Activated naive CD4-positive, alpha-beta T cell treated with anti-CD3 and anti-CD28 coated beads for 36 hours (primary cell): ENCODE measurements at places on chromosomes 12 and 14. TPM values are rescaled to one million over a fixed set of nuclear protein-coding genes. Genes with fewer than 3 reads are reported as not detected.

GRCh38 chr12:98220636-98221035 lies 294.8 kb upstream of the TMPO start:
- no peak for DNase-seq
- H3K27me3 ChIP-seq: peaks cover 14% of the 10 kb centered on the region
- no peak overlapping the region for H3K27ac ChIP-seq

- no peak overlapping the region for H3K4me3 ChIP-seq
- no peaks in the 10 kb centered on the region for H3K4me1 ChIP-seq
- H3K36me3 ChIP-seq: peaks cover 3% of the 10 kb centered on the region
- no peak for DNase-seq
- no peak overlapping the region for H3K27ac ChIP-seq
These were observed 116.5 kb downstream of the TMTC2 start for GRCh38 chr12:82803201-82803600.

GRCh38 chr12:123445388-123446332 lies 9.2 kb upstream of the RILPL2 start:
- no peak for DNase-seq
- H3K27ac ChIP-seq: peak overlapping the region; percentile 21
- peaks cover 35% of the 10 kb centered on the region for H3K4me1 ChIP-seq
- H3K4me3 ChIP-seq: no peak overlapping the region
- no peaks in the 10 kb centered on the region for H3K27me3 ChIP-seq

- H3K4me1 ChIP-seq: peaks cover 11% of the 10 kb centered on the region
- peaks cover 76% of the 10 kb centered on the region for H3K27me3 ChIP-seq
- no peak overlapping the region for H3K4me3 ChIP-seq
- DNase-seq: no peak
These were observed 2.6 kb downstream of the FLRT2 start for GRCh38 chr14:85532374-85533022.

The ALDH1L2 gene
- 12.2 TPM for total RNA-seq

The GPR65 gene
- total RNA-seq: 10.4 TPM

The MBIP gene
- 29.9 TPM for total RNA-seq
